CD4-positive, alpha-beta T cell treated with Interleukin-17A for 1 hour (primary cell): ENCODE measurements at places on chromosomes 11 and 22.

GRCh38 chr11:67416416-67417335 lies 1.2 kb downstream of the CARNS1 start:
- peak; percentile 90 for DNase-seq

GRCh38 chr11:37630866-37631265 lies 1032.8 kb upstream of the RAG2 start:
- DNase-seq, result no peak

DNA sequence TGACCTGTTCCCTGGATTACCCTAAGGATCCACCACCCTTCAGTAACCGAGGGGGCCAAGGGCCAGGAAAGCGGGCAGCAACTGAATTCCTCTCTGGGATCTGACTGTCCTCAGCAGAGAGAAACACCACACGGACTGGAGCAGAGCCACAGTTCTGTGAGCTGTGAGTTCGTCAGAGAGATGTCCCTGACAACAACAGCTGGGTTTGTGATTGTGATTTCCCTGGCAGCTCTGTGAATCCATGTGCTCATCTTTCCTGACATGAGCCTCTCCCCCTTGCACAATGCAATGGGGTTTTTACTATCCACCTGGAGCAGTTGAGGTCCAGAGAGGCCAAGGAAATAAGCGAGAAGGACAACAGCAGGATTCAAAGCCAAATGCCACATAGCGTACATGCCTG lies 69.4 kb upstream of the AMPD3 start:
- DNase-seq, result no peak

DNA sequence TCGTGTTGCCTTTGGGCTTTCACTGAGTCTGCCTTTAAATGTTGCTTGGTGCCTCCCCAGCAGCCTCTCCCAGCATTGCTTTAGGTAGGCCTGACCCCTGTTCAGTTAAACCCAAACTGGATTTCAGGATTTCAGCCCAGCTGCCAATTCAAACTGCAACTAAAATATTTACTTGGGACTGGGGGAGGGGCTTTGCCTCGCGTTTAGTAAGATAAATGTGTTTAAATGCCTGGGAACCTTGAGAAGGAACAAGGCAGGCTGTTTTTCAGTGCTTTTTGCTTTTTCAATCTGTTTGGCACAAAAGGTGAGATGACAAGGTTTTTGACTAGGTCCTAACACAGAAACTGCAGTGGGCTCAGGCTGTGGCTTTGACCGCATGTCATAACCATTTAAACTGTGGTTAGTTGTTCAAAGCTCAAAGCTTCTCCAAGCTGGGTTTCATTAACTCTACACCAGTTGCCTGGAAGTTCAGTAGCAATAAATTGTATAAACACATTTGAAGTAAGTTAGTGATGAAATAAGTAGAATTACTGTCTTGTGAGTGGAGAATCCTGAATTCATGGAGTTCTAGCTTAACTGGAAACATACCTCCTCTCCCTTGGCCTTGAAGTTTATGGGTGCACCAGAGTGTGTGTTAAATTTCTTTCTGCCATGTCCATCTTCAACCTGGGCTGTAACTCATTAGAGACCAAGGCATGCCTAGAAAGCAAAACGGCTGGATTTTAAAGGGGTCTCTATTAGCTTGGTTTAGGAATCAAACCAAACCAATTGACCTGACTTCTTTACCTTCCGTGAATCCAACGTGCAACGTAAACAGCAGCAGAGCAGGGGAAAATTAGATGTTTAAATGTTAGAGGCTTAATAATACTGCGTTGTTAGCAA lies 3.6 kb downstream of the PKNOX2 start:
- DNase-seq, result no peak

- DNase-seq, result no peak
These were observed 78.3 kb downstream of the SCN3B start for GRCh38 chr11:123576082-123576481.

GRCh38 chr11:27596388-27596787 lies 89.8 kb upstream of the LIN7C start:
- DNase-seq, result no peak

- DNase-seq, result no peak
These were observed 35.8 kb downstream of the FCHSD2 start for GRCh38 chr11:73106347-73106746.

GRCh38 chr11:119319700-119320239 lies 2.8 kb upstream of the MCAM start:
- no peak for DNase-seq

DNA sequence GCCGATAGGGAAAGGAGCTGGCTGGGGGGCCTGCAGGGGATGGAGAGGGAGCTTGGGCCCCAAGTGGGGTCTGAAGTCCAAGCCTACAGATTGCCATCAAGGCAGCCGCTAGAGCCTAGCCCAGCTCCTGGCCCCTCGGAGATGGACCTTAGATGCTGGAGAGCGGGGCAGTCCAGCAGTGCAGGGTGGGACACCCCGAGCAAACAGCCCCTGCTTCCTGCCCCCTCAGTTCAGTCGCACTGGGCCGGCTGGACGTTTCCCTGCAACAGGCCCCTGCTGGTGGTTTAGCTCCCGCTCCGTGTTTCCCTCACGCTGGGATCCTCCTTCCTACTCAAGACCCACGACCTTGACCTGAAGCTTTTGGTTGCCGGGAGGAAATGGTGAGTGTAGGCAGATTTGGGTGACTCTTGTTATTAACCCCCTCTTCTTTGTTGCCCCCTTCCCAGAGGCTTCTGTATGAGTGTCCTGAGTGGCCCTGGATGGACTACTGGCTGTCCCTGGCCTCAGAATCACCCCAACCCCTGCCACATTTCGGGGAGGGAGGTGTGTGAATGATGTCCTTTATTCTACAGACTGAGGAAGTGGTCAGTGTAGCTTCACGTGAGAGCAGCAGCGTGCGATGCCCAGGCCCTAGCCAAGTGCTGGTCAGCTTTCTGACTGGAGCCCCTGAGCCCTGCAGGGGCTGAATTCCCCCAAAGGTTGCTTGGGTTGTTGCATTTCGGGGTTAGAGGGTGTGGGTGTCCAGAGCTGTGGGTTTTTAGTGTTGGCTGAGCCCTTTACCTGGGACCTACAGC lies 2.7 kb downstream of the ST3GAL4 start:
- no peak for DNase-seq

- DNase-seq, result peak; percentile 73
These were observed 45.7 kb upstream of the TSPAN18 start for GRCh38 chr11:44680982-44681597.

DNA sequence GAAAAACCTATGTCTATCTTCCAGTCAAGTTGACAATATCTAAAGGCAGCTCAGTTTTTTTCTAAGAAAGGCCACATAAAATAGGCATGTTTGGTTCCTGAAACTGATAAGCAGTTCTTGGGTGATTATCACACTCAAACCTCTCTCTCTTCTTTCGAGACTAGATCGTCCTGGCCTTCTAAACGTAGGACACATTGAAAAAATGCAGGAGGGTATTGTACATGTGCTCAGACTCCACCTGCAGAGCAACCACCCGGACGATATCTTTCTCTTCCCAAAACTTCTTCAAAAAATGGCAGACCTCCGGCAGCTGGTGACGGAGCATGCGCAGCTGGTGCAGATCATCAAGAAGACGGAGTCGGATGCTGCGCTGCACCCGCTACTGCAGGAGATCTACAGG lies 15.1 kb downstream of the CDPF1 start:
- DNase-seq, result no peak

DNA sequence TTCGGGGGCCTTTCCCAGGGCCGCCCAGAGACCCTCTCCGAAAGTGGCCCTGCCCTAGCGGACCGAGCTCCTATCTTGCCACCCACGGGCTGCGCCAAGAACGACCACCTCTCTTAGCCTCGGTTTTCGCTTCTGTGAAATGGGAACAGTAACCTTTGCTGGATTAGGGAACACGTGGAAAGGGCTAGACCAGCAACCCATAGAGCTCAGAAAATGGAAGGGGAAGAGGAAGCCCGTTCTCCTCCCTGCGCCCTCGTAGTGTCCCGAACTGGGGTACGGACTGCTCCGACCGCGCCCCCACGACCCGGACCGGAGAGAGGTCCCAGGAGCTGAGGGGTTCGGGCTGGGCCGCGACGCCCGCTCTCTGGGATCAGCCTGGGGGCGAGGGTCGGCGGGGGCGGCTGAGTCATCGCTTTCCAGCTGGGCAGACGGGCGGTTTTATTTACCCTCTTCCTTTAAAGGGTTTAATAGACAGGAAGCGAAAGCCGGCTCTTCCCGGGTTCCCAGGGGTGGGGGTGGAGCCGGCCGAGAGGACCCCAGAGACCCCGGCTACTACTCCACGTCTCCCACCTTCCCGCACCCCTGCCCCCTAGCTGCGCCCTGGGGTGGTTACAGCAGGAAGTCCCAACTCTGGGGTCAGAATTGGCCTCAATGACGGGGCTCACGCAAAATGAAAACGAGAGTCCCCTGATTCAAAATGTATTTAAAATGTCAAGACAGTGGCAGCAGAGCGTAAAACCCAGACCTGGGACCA lies 907 bp upstream of the PHLDA2 start:
- peak; percentile 47 for DNase-seq

DNA sequence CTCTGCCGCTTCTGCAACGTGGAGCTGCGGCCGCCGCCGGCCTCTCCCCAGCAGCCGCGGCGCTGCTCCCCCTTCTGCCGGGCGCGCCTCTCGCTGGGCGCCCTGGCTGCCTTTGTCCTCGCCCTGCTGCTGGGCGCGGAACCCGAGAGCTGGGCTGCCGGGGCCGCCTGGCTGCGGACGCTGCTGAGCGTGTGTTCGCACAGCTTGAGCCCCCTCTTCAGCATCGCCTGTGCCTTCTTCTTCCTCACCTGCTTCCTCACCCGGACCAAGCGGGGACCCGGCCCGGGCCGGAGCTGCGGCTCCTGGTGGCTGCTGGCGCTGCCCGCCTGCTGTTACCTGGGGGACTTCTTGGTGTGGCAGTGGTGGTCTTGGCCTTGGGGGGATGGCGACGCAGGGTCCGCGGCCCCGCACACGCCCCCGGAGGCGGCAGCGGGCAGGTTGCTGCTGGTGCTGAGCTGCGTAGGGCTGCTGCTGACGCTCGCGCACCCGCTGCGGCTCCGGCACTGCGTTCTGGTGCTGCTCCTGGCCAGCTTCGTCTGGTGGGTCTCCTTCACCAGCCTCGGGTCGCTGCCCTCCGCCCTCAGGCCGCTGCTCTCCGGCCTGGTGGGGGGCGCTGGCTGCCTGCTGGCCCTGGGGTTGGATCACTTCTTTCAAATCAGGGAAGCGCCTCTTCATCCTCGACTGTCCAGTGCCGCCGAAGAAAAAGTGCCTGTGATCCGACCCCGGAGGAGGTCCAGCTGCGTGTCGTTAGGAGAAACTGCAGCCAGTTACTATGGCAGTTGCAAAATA lies 816 bp downstream of the PDE3B start:
- DNase-seq, result peak; percentile 54

GRCh38 chr11:116055064-116055463 lies 550.8 kb upstream of the CADM1 start:
- DNase-seq, result no peak

DNA sequence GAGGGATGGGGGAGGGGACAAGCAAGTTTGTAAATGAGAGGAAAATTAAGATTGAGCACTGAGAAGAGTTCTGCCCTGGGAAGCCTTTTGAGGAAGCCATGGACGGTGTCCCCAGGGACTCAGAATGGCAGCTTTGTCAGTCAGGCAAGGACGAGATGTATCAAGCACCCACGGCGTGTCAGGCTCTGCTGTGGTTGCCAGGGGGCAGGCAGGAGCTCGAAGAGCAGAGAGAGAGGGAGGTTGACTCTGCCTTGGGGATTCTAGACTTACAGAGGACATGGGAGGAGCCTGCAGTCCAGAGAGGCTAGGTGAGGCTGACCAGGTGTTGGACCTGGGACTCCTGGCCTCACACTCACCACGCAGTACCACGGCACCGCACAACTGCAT lies 29.1 kb upstream of the SYT7 start:
- no peak for DNase-seq

GRCh38 chr22:37905534-37906363 lies at the start of gene MICALL1:
Gene MICALL1, plus strand, starts transcription at chr22:37906297. Its CDS starts 126 bp downstream, at chr22:37906423.
- DNase-seq, result peak; percentile 65

DNA sequence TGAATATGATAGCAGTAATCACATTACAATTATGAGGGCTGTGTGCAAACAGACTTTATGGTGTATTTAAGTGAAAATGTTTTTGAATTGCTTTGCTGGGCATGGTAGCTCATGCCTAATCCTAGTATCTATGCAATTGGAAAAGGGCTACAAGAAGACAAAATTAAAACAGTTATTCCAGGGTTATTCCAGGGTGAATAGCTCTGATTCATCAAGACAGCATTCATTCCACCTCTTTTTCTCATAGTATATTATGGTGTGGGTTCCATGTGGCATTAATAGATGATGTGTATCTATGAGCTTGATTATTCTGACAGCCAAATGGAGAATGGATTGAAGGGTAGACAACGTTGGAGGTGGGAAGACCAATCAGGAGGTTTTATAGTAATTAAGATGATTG lies 12.1 kb upstream of the SIDT2 start:
- DNase-seq, result no peak

DNA sequence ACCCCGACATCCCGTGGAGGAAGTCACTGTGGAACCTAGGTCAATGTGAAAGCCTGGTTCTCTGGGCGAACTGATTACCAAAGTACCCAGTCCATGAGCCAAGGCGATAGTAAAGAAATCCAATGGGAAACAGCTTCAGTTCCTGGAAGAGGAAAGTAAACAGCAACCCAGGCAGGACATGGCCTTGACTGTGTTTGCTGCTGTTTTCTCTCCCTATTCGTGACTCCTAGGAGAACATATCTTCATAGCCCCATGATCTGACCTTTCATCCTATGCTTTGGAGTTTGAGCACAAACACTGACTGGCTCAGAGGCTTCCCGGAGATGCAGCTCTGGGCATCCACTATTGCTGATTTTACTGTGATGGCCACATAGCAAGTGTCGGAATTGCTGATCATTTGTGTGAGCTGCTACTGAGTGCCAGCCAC lies 45.1 kb downstream of the LRFN4 start:
- DNase-seq, result no peak

DNA sequence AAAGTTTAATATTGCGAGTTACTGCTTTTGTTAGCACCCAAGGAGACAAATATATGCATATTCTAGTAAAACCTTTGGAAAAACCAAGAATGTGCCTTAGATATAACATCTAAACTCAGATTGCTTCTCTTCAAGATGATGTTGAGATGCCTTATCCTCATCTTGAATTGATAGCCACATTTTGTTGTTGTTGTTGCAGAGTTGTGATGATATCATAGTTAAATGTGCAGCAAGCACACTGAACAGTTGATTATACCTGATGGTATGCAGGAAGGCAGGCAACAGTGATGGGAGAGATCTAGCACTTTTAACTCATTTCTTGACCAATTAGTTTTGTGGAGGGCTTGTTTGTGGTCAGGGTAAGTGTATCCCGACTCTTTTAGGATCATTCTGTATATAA lies 48.0 kb downstream of the KDM2A start:
- no peak for DNase-seq

GRCh38 chr11:118988280-118988679 lies 9.7 kb upstream of the CENATAC start:
- no peak for DNase-seq

DNA sequence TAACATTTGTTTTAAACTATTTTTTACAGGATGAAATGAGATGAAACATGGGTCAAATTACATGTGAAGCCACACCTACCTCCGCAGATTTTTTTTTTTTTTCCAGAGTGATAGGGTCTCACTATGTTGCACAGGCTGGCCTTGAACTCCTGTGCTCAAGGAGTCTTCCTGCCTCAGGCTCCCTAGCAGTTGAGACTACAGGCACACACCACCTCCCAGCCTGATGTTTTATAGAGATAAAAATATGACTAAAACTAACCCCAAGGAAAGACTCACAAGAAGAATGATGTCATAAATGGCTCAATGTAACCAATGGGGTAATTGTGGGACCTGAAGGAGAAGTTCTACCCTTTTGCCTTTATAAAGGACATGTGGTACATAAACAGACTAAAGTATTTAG lies 52.3 kb upstream of the SOX6 start:
- DNase-seq, result no peak
